CD4-positive, alpha-beta T cell treated with Interleukin-4 for 1 hour (primary cell): ENCODE measurements at places on chromosomes 16 and 17.

GRCh38 chr16:4373909-4374742, 2.5 kb downstream of the VASN start:
- DNase-seq, result no peak

- DNase-seq, result no peak
Observed at GRCh38 chr17:55411463-55411855, 10.2 kb downstream of the MMD start.

DNA sequence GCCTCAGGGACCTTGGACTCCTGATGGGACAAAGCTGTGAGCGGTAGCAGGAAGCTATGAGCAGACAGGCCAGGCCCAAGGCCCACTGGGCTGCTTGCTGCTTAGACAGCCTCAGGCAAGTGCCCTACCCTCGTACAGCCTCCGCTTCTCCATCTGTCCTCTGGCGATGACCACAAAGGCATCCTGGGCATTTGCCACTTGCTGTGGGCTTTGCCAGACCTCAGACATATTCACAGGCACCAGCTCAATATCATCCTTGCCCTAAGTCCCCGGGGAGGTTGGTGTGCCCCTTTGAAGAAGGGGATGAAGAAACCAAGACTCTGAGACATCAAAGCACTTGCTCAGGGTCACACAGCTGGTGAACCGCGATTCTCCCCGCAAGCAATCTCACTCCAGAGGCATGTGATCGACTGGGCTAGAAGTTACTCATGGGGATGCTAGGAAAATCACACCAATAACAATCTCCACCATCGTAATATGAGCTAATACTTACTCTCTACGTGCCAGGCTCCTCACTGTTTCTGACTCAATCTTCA, 21.7 kb downstream of the PPL start:
- DNase-seq, result no peak

GRCh38 chr17:31299624-31300023, 2.6 kb upstream of the OMG start:
- no peak for DNase-seq

DNA sequence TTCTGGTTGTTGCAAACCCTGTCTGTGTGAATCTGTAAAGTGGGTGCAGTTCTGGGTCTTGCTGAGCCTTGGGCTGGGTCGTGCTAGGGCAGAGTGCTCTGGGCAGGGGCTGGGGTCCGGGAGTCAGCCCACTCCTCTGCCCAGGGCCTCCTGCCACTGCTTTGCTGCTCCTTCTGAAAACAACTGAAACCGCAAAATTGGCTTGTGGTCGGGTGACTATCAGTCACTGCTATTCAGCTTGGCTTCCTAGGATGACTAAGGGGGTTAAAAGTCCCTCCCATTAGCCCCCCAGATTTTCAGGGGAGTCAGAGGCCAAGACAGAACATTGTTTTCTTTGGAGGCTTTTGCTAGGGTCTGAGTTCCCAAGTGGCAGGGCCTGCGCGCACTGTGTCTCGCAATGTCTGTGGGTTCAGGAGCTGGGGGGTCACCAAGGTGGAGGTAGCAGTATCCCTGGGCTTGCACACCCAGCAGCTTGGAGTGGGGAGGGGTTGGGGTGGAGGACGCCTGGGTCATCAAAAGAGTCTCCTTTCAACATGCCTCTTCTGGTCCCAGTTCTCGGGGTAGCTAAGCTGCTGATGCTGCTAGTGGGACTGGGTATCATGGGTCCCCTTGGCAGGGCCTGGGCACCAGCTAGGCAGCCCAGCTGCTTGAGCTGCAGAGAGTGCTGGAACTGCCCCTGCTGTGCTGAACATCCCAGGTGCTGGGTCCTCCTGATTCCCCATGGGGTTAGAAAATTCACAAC, 13.5 kb upstream of the TBX21 start:
- DNase-seq, result no peak

- no peak for DNase-seq
Observed at GRCh38 chr16:22625967-22626366, 115.3 kb downstream of the NPIPB5 start.

GRCh38 chr16:10088380-10088793, 93.8 kb downstream of the GRIN2A start:
- no peak for DNase-seq

- DNase-seq, result no peak
Observed at GRCh38 chr17:15000661-15001060, 264.5 kb downstream of the PMP22 start.

DNA sequence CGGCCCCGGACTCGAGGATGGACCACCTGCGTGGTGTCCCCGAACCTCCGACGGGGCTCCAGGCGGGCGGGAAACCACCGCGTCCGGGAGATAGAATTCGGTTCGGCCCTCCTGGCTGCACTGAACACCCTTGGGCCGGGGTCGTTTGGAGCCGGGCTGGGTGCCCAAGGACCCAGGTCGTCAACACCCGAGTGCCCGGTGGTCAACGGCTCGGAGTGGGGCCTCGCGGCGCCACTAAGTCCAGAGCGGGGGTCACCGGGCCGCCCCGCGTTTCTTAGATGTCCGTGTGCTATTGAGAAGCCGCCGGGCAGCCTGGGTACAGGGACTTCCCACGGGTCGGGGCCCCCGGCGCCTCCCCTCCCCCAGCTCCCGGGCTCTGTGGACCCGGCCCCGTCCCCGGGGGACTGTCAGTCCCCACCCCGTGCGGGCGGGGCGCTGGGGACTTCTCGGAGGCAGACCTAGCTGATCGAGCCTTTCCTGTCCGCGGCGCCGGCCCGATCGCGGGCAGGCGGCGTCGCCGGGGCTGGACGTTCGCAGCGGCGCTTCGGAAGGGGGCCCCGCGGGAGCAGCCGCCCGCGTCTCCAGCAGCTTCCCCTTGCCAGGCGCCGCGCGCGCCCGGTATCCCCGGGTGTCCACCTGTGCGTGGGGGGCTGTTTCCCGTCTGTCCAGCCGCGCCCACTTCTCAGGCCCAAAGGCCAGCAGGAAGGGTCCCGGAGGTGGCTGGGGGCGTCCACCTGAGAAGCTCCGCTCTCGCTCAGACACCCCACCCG, 655 bp upstream of the NPTX1 start:
- DNase-seq, result no peak

- DNase-seq, result no peak
Observed at GRCh38 chr17:70290770-70291169, 121.4 kb downstream of the KCNJ2 start.

- no peak for DNase-seq
Observed at GRCh38 chr16:56346131-56346890, 79.0 kb downstream of the AMFR start.

DNA sequence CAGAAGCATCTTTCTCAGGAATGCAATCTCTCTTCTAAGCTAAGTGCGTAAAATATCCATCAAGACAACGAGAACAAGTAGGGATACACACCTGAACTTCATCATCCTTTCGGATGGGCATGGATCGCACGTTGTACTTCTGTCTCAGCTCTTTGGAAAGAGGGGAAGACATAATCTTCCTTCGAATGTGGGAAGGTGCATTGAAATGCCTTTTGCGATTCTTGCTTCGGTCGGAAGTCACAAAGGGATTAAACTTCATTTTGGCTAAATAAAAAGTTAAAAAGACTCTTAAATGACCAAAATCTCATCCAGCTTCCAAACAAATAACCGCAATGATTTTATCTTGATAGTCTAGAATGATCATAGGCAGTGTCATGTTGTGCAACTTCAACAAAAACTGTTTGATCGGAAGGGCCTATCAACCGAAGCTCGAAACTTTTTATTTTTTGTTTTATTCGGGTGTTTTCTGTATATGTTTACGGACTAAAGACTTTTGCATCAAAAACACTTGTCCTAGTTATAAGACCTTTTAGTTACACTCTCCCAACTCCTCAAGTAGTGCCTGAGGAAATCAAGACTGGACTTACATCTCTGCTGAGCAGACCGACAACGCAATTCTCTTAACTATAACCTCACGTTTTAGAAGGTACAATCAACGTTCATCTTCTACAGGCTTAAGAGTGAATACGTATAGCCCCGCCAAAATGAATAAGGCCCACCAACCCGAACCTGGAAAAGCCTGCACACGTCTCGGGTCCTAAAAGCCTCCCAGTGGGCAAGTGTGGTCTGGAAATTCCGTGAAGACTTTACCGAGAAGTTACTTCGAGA, 727 bp downstream of the RPL26 start:
- peak; percentile 17 for DNase-seq

- peak; percentile 23 for DNase-seq
Observed at GRCh38 chr17:17783825-17784656, 52.7 kb downstream of the SREBF1 start.

DNA sequence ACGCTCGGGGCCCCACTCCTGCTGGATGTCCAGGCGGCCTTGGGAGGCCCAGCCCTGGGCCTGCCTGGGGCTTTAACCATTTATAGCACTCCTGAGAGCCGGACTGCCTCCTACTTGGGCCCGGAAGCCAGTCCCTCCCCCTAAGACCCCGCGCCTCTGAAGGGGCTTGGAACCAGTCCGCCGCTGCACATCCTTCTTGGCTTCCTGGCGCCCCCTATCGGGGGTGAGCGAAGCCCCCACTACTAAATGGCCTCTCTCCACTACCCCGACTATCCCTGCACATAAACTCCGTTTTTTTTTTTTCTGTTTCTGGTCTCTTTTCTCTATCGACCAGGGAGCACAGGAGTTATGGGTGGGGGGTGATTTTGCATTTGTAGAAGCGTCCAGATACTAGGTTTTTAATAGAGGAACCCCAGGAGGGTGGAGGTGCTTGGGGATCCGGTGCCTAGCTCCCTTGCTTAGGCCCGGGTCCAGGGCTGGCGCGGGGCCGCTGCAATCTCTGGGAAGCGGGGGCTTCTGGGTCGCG, 633 bp upstream of the NOL3 start:
- DNase-seq, result peak; percentile 42

DNA sequence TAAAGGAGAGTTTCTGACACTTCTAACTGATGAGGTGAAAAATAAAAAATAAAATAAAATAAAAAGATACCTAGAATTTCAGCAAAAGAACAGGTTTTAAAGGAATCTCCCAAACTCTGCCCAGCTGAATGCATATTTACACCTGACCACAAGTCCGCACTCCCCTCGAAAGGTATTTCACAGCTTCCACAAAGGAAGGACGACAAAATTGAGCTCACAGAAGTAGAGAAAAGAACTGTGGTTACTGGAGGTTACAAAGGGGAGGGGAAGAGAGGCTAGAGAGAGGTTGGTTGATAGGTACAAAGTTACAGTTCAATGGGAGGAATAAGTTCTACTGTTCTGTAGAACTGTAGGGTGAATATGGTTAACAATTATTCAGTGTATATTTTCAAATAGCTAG, 5.0 kb downstream of the LITAF start:
- DNase-seq, result peak; percentile 50

DNA sequence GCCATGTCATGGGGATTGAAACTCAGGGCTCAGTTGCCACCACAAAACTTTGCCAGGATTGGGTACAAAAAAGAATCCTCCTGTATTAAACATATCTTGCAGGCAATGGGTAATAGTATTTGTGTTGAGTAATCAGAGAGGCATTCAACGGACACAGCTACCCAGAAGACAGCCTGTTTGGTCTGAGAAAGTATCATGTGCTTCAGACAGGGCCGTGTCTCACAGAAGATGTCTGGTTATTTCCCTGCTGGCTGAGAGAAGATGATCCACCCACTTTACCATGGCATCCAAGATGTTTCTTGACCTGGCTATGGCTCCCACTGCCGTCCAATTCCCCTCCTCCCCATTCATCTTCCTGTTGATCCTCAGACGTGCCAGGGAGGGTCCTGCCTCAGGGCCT, 304.3 kb upstream of the XYLT1 start:
- DNase-seq, result no peak

DNA sequence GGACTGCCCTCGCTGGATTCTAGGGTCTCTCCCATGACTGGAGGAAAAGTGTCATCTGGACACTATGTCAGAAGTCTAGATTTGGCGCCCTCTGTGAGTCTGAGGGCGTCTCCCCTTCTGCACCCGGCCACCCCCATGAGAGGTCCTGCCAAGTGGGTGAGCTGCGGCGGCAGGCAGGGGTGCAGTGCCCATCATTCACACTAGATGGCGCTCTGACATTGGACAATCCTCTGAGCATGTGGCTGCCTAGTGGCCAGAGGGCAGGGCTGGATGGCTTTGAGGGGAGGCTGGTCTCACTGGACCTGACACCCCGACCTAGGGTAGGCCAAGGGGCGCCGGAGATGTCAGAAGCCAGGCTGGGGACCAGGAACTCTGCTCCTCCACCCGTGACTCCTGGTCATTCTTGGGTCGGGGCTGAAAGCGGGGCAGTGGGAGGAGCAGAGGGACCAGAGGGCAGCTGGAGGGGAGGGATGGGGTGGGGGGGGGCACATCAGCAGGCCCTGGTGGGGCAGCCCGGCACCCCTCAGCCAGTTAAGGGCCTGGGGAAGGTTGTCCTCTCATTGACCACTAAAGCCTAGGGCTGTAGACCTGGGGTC, 28.0 kb downstream of the MRM1 start:
- peak; percentile 78 for DNase-seq

DNA sequence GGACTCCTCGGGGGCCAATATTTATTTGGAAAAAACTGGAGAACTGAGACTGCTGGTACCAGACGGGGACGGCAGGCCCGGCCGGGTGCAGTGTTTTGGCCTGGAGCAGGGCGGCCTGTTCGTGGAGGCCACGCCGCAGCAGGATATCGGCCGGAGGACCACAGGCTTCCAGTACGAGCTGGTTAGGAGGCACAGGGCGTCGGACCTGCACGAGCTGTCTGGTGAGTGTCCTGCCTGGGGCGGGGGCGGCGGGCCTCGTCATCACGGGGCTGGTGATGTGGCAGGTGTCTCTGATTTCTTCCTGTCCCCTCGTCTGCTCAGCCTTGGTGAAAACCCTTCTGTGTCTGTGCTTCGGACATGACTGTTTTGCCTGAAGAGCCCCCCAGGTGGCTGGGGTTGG, 5.7 kb downstream of the METRNL start:
- no peak for DNase-seq

GRCh38 chr16:81967358-81967757, 43.9 kb downstream of the SDR42E1 start:
- DNase-seq, result no peak

DNA sequence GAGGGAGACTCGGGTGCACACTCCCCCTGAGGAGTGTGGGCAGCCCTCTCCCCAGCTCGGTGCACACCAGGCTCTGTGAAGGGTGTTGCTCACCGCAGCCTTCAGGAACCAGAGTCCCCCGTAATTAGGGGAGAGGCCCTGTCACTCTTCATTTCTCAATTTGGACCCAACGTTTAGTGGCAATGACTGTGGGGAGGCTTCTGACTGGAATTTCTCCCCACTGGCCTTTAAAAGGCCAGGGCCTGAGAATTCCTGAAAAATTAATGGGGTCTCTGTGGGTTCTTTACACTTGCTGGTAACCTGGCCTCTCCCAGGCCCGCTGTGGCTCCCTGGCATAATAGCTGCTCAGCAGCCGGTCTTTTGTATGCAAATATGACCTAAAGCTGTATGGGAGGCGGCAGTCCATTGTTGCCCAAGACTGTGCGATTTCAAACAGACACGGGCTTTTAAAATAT, 209.7 kb downstream of the MSI2 start:
- DNase-seq, result no peak

DNA sequence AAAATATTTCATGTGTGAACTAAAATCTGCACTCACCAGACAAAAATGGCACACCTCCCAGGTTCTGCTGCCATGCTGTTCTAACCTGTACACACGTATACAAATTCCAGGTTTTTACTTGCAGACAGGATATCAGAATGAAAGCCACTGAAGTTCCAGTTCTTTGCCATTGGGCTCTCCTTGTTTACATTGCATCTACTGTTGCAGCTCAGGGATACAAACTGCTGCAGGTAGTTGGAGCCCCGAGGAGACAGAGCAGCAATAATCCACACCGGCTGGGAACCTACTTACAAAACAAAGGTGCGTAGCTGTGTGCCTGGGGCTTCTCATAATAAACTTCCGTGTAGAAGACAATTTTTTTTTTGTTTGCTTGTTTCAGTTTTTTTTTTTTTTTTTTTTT, 59.6 kb downstream of the HAPSTR1 start:
- no peak for DNase-seq
